ENCODE measurements at places on chromosomes 7 and 10.

DNA sequence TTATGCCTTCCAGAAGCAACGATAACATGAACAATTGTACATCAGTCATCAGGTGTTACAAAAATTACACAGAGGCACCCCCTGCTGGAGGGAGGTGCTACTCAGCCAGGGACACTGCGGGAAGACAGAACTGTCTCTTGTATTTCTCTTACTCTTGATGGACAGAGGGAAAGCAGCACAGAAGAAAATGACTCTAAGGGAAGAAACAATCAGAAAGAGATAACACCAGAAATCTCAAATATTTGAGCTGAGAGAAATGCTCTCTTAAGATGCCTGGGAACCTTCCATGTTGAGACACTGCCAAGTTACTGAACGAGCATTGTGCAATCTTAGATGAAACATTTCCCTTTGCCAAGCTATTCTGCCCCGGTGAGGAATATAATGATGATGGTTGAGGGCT is 227.6 kb upstream of the NPSR1 start:
- no peak for DNase-seq

DNA sequence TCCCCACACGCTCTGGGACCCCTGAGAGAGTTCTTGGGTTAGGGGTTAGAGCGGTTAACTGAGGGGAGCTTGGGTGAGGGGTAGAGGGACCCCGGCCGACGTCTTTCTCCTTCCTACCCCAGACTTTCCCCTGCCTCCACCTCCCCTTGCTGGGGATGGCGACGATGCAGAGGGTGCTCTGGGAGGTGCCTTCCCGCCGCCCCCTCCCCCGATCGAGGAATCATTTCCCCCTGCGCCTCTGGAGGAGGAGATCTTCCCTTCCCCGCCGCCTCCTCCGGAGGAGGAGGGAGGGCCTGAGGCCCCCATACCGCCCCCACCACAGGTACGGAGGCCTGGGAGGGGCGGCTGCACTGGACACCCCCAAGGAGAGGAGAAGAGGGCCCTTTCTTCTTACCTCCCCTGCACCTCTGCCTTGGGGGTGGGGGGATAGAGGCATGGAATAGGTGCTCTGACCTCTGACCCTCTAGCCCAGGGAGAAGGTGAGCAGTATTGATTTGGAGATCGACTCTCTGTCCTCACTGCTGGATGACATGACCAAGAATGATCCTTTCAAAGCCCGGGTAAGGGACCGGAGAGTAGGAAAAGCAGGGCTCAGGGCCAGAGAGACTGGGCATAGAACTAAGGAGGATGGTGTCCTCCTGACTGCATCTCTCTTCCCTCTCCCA is 1.1 kb downstream of the ZYX start:
- DNase-seq = no peak

DNA sequence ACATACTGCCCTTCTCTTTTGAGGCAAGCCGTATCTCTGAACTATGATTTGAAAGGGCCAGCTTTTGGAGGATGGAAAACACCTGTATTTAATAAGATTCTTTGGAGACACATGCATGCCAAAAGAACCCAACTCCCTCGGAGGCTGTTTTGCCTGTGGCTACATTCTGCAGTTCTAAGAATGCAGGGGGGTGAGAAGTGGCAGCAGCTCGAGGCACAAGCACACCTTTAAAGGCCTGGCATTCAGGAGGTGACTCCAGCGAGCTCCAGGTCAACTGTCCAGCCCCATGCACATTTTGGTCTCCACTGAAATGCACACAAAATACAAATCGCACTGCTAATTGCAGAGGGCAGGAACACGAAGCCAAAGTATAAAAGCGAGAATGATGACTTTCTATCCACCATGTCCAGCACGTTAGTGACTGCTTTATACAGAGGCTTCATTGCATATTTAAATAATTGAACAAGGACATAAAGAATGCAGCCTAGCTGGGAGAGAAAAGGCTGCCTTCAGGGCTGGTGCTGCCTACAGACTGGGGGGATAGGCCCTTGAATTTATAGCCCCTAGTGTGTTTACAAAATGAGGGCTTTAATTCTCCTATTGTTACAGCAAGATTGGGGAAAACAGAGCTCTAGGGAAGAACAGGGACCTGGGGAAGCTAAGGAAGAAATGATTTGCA is 359.3 kb downstream of the PLXNA4 start:
- DNase-seq = no peak

- no peak for DNase-seq
Measured at GRCh38 chr10:2294739-2295138, 557.4 kb upstream of the ADARB2 start.

- DNase-seq = no peak
Measured at GRCh38 chr7:22723181-22723601, 3.8 kb upstream of the IL6 start.

- no peak for DNase-seq
Measured at GRCh38 chr10:96334616-96335526, 23.9 kb downstream of the OPALIN start.

DNA sequence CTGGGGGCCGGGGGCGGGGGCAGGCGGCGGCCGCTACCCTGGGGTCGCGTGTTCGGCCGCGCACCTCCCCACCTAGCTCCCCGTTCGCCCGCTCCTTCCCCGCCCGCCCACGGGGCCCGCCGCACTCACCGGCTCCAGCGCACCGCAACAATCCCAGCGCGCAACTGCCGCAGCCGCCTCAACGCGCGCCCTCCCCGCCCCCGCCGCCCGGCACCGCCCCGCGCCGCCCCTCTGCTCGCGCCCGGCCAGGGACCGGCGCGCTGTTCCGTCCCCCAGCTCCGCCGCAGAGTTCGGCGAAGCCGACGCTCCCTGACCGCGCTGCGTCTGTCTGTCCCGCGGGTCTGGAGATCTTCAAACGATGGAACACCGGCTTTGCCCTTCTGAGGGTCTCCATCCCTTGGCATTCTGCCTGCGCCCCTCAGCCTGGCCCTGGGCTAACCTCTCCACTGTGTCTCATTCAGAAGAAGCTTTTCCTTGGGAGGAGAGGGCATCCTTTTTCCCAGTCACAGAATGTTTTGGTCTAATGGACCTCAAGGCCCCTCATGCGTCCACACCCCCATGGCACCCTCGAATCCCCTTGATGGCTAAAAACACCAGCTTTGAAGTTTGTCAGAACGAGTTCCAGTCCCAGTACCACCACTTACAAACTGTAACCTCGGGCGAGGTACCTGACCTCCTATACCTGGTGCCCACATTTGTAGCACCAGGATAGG is at the start of gene NT5C2:
NT5C2 (minus strand) TSS at position 166 of the 713 bp plus-strand sequence. CDS start 18,314 bp downstream, outside the sequence.
- peak; percentile 75 for DNase-seq

- DNase-seq = no peak
Measured at GRCh38 chr10:97069576-97070362, 116.0 kb downstream of the SLIT1 start.

- DNase-seq = no peak
Measured at GRCh38 chr7:133234961-133235875, 17.7 kb upstream of the EXOC4 start.

DNA sequence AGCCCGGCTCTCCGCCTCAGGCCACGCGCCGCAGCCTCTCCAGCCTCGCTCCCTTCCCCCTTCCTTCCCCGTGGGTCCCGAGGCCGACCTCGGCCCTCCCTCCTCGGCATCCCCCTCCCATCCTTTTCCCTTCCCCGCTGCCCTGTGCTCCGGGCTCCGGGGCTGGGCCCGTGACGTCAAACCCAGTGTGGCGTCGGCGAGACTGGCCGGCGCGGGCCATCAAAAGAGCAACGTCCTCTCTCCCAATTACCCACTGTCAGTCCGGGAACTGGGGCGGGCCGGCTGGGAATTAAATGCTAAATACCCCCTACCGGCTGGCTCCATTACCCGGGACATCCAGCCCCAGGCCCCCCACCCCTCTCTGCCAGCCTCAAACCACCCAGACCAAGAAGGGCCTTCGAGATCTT is 2.6 kb upstream of the GATA3 start:
- DNase-seq = no peak

- DNase-seq = no peak
Measured at GRCh38 chr7:31892099-31892829, 177.9 kb downstream of the PDE1C start.

DNA sequence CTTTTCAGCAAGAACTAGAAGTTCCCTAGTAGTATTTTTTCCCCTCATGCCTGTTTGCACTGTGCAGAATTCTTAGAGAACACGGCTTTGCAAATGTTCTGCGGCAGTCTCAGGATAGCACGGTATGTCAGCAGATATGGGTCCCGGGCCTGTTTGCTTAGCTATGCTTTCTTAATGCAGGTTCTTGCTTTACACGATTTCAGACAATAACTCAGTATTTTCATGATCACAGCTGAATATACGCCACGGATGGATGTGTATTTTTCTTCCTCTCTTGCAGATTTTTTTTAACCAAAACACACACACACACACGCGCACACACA is 137.3 kb downstream of the HECW1 start:
- no peak for DNase-seq

DNA sequence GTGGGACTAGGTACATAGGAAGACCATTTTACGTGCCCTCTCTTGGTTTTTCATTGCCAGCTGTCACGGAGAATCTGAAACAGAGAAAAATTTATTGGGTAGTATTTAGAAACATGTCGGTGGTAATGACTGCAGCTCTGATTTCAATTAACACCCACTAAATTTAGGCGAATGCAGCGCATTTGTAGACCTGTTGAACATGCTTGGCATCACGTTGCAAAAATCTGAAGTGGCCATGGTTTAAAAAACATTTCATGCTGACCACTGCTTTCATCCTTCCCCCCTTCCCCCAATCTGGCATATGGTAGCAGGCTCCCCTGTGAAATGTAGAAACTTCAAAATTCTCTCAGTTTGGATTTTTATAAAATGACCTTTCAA is 34.0 kb downstream of the LRMDA start:
- no peak for DNase-seq
